ENCODE measurements at places on chromosomes 3 and 15.

DNA sequence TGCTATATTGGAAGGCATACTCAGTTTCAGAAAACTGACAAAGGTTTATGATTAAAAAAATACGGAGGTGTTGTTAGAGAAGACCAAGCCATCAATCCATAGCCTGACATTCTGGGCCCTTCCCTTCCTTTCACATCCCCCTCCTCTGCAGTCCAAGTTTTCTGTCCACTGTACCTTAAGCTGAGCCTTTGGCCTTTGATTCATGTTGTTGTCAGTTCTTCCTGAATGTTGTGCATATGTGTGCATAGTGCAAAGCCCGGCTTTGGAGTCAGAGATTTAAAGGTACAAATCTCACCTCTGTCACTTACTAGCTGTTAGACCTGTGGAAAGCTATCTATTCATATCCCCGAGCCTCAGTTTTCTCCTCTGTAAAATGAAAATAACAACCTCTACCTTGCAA, 104.9 kb upstream of the AGBL1 start:
- DNase-seq, result no peak

- DNase-seq, result no peak
These were observed 29.6 kb upstream of the FNDC3B start for GRCh38 chr3:172009803-172010202.

DNA sequence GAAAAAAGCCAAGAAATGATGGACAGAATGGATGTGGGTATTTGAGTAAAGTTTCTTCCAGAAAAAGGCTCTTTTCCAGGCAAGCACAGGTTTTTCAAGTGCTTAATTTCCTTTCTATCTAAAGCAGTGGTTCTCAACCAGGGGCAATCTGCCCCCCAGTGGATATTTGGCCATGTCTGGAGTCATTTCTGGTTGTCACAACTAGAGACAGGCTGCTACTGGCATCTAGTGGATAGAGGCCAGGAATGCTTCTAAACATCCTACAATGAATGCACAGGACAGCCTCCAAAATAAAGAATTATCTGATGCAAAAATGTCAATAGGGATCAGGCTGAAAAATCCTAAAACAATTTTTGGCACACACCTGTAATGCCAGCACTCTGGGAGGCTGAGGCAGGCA, 23.9 kb downstream of the SEC22C start:
- no peak for DNase-seq

DNA sequence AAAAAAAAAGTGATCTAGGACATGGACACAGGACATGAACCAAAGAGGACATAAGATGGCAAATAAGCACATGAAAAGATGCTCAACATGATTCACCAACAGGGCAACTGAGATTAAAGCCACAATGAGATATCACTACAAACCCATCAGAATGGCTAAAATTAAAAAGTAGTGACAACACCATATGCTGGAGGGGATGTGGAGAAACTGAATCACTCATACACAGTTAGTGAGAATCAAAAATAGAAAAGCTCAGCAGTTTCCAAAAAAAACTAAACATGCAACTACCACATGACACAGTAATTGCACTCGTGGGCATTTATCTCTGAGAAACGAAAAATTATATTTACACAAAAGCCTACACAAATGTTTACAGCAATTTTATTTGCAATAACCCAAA, 27.9 kb upstream of the ACKR4 start:
- no peak for DNase-seq

DNA sequence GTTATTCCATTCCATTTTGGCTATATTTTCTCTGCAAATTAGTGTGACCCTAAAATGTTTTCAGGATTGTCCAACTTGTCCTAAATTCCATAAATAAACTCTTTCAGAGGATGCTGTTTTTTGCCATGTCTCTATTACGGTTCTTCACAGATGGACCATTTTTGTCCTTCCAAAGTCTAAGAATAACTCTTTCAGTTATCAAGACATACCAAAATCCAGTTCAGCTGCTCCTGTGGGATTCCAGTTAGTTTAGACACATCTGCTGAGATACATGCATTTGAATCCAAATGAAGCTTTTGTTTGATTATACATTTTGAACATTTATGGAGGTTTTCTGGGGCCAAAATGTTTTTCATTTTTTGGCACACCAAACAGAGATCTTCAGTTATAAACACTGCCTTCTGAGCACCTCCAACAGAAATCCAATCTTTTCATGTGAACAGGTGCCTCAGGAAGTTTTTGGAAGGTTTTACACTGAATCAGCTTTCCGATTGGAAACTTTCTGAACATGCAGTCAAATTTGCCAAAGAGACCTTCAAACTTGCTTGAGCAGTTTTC, 80.7 kb downstream of the TIGIT start:
- no peak for DNase-seq

- DNase-seq, result no peak
These were observed 11.2 kb downstream of the PTH1R start for GRCh38 chr3:46888705-46889104.

DNA sequence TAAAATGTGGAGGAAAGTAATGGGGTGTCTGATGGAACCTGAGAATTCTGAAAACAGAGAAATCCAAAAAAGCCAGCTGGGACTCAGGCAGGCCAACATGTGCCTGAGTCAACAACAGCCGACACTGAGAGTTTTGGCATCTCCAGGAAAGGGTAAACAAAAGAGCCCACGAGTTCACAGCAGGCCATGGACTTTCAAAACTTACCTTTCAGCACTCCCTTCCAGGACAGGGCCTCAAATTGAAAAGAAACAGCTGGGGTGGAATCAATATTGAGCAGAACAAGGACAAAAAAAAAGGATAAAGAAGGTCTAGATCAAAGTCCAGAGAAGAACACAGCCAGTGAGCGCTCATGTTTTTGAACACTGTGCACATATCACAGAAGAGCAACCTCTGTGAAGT, 735.4 kb upstream of the GRM7 start:
- DNase-seq, result no peak

Measured in stimulated activated CD4-positive, alpha-beta T cell treated with anti-CD3 and anti-CD28 coated beads, Interleukin-15, amount 100 ng/mL, for 1 hour (primary cell).